GM23248 (cell line): ENCODE measurements at places on chromosomes 3 and 15.

DNA sequence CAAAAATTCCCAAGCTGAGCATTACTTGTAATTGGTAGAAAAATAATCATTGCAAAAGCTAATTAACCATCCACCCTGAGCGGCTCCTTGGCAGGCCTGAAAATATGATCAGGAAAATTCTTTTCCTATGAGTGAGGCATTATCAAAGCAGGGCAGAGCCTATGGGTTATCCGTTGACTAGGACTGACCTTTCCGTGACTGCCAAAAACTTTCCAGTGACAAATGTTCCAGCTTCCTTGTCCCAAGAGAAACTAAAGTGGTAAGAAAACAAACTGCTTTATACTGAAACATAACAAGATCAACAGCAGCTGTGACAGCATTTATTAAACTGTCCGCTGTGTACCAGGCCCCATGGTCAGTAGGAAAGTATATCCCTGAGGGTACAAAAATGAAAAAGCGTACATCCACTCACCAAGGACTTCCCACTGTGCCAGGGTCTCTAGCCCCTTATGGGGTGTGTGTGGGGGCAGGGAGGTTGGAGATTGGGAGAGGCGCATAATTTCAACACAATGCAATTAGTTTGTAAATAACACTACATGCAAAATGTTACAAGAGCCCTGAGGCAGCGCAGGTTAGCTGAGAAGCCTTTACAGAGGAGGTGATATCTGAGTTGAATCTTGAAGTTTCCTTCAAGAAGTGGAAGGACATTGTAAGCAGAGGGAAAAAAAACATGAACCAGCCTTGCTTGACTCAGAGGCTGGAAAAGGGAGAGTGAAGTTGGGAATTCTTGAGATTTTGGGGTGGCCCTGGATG is 8.5 kb downstream of the LIPC start:
- peak; percentile 65 for DNase-seq

- no peak for DNase-seq
Measured at GRCh38 chr15:28271697-28272260, 50.2 kb downstream of the HERC2 start.

GRCh38 chr3:28053759-28054158 is 187.7 kb upstream of the CMC1 start:
- peak; percentile 91 for DNase-seq

DNA sequence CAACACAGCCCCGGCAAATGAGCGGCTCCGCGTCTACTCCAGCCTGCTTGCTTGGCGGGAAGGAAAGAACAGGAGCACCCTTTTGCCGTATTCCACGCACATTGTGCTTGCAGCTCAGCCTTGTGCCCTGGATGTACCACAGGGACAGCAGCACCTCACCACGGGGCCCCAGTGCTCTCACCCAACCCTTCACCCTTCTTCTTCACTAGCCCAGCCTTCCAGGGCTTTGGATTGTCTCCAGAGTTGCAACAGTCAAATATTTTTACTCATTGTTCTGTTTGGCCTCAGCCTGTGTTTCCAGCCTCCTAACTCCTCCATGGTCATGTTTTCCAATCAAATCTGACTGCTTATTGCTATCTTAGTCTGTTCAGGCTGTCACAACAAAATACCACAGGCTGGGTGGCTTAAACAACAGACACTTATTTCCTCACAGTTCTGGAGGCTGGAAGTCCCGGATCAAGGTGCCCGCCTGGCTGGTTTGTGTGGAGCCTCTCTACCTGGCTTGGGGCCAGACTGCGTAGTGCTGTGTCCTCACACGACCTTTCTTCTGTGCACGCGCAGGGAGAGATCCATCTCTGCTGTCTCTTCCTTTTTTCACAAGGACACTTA is 79.2 kb upstream of the ABHD17C start:
- DNase-seq: peak; percentile 89

DNA sequence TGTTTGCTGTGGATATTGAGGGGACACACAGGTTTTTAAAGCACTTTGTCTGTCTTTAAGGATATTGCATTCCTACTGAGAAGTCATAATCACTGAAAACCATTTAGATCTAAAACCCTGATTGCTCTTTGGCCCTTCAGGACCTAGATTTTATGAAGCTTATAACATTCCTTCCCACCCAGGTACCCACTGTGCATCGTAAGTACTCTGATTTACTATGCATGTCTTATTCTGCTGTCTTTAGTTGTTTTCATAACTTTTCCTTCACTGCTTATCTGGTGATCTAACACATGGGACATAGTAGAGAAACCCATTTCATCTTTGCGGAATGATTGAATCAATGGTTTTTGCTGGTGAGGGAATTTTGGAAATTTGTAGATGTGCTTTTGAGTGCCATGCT is 247.0 kb upstream of the RARB start:
- no peak for DNase-seq

- peak; percentile 71 for DNase-seq
Measured at GRCh38 chr3:196288141-196288460, 575 bp upstream of the PCYT1A start.

DNA sequence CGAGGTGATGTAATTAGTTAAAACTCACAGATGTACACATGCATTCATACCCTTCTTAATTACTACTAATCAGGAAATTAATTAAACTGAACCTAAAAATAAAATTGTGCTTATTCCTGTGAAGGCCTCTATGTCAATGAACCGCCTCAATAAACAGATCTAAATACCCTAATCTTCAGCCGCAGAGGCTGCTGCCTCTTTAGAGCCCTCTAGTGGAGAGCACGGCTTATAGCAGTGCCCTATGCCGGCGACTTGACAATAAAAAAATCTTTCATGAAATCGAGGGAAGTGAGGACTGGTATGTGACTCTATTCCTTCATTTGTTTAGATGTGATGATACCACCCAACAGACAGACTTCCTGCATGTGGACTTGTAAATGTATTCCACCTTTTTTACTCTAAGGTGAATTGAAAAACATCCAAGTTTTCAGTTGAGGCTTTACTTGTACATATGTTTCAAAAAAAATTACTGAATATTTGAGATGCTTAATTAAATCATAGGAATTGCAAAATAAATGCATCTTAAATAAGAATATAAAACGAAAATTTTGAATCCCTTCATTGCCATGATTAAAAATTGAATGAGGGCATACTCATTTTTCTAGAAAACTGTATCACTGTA is 8.3 kb upstream of the EPHA3 start:
- peak; percentile 80 for DNase-seq

- DNase-seq: no peak
Measured at GRCh38 chr15:23420806-23421575, 26.1 kb downstream of the GOLGA6L2 start.

DNA sequence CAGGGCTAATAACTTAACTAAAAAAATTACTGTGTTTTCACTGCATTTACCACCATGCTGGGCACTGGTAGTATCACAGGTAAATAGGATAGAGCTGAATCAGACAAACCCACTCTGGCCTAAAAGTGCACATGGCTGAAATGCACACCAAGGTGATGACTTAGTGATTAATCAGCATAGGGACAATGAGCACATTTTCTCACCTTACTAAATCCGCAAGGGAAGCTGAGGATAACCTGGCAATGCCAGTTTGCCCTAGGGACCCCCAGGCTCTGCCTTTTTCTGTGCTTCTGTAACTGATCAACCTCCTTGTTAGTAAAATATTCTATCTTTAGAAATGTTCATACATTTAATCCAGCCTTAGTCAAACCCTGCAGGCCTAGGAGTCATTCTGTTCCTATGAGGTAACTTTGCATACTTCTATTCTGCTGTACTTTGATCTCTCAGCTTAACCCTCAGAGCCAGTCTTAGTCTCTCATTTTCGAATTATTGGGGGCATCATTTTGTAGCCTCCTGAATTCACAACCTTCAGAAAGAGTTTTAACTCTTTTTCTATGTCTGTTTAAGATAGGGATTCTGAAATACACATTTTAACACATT is 562.9 kb upstream of the KCNMB2 start:
- peak; percentile 62 for DNase-seq

DNA sequence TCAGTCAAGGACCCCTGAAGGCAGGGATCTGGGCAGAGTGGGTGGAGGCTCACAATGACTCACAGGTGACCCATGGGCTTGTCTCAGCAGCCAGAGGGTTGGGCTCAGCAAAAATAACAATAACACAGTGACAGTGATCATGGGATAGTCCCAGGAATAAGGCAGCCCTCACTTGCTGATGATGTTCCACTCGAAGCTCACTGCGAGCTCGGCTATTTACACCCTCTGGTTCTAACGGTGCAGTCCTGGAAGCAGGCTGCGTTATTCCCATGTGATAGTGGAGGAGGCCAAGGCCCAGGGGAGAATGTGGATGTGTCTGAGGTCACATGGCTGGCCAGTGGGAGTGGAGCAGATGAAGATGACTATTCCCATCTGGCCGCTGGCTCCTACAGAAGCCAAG is 16.2 kb downstream of the CCDC33 start:
- peak; percentile 85 for DNase-seq

GRCh38 chr3:69491975-69492374 is 106.1 kb upstream of the FRMD4B start:
- DNase-seq: no peak

GRCh38 chr3:193978486-193978885 is 157.5 kb upstream of the HES1 start:
- DNase-seq: no peak

GRCh38 chr15:39232512-39232911 is 348.4 kb upstream of the THBS1 start:
- DNase-seq: peak; percentile 93

- no peak for DNase-seq
Measured at GRCh38 chr3:171760477-171760876, 49.8 kb downstream of the PLD1 start.

- DNase-seq: no peak
Measured at GRCh38 chr3:65928110-65928509, 110.6 kb downstream of the MAGI1 start.
